ENCODE measurements at places on chromosomes 5 and 9.

GRCh38 chr9:77988630-77989029 lies 43.0 kb downstream of the GNAQ start:
- DNase-seq, result no peak

DNA sequence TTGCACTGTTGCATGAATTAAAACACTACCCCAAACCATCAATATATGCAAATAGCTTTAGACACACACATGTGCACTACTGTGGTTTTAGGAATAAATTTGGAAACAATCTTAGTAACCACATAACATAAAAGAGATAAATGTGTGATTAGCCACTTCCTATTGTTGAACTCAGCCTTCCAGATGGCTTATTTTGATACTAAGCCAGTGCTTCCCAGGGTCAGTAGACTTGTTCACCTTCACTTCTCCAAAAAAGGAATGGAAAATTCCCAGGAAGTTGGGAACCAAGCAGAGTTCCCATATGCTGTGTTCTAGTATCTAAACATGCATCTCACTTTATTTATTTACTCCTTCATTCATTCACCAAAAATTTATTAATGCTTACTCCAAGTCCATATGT lies 47.8 kb downstream of the SVEP1 start:
- DNase-seq, result no peak

- DNase-seq, result no peak
These were observed 7.4 kb downstream of the ADAM19 start for GRCh38 chr5:157568222-157568621.

DNA sequence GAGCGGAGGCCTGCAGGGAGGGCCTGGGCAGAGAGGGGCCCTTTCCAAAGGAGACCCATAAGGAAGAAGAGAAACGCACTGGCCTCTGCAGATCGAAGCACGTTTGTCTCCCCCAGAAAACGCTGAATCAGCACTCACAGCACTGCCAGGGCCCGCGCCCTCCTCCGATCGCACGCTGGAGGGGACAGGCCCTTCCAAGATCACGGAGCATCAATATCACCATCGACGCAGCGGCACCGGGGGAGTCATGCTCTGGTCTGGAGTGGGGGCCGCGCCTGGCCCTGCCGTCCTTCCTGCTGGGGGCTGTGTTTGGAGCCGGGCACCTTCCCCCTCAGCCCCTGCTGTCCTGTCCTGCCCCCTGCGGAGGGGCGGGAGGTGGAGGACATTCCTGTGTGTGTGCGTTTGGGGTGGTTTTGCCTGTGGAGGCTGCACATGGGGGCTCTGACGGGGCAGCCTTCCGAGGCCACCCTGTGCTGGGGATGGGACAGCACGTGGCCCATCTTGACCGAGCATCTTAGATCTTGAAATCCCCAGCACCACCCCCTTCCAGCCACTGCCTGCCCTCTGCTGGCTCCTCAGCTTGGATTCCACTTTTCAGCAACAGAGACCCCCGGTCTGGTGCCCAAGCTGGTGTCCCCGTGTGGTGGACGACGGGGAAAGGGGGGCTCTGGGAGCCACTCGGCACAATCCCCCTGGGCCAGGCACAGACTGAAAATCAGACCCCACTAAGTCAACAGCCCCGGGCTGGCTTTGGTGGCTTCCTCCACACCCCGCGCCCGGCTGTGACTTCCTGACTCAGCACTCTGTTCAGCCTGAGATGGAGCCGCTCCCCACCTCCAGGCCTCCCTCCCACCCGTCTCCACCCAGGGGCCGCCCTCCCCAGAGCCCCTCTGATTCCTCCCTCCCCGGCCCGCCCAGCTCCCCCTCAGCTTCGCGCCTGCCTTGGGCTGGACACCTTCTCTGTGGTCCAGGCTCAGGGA lies 8.3 kb downstream of the TMEM250 start:
- peak; percentile 70 for DNase-seq

GRCh38 chr9:115985657-115986056 lies 167.9 kb upstream of the PAPPA start:
- no peak for DNase-seq

- no peak for DNase-seq
These were observed 67.8 kb downstream of the TMEM167A start for GRCh38 chr5:83009408-83009807.

DNA sequence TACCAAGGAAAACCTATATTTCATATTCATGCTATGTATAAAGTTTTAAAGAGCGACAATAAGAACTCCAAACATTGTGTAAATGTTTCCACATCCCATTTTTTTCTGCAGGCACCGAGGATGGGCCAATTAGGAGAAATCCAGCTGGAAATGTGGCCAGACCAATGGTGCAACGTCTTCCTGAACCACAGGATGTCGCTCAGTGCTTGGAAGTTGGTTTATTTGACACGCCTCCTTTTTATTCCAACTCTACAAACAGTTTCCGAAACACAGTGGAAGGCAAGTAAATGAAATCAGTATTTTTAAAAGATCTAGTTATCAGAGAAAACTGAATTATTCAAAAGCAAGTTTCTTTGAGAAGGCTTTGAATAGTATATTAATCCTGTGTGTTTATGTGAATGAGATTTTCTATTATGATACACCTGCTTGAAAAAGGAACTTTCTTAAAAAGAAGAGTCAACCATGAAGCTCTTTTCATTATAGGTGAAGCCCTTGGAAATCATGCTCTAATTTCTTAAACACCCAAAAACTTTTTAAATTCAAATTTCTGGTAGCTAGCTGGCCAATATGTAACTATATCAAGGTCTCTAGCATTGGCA lies 9.1 kb downstream of the TYRP1 start:
- DNase-seq, result no peak

GRCh38 chr9:4865681-4866080 lies 72.9 kb downstream of the RCL1 start:
- no peak for DNase-seq

GRCh38 chr9:12314589-12314988 lies 378.6 kb upstream of the TYRP1 start:
- DNase-seq, result no peak

- no peak for DNase-seq
These were observed 233.5 kb upstream of the PCSK5 start for GRCh38 chr9:75657015-75657414.

GRCh38 chr5:159899067-159900049 lies 16.9 kb upstream of the ADRA1B start:
- DNase-seq, result no peak

GRCh38 chr5:96817506-96817905 lies 9.8 kb upstream of the ERAP1 start:
- no peak for DNase-seq

DNA sequence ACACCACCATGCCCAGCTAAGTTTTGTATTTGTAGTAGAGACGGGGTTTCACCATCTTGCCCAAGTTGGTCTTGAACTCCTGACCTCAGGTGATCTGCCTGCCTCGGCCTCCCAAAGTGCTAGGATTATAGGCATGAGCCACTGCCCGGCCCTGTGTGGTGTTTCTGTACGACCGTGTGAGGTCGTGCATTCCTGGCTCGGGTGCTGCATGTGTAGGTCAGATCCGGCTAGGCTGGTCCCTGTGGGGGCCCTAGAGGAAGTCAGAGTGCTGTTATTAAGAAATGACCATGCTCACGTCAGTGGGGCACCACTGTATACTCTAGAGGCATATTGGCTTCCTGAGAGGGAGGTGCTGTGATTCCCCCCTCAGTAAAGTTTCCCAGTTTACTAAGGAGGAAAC lies 13.7 kb downstream of the WNK2 start:
- DNase-seq, result no peak

- DNase-seq, result no peak
These were observed 53.3 kb downstream of the MCCC2 start for GRCh38 chr5:71640408-71640807.

DNA sequence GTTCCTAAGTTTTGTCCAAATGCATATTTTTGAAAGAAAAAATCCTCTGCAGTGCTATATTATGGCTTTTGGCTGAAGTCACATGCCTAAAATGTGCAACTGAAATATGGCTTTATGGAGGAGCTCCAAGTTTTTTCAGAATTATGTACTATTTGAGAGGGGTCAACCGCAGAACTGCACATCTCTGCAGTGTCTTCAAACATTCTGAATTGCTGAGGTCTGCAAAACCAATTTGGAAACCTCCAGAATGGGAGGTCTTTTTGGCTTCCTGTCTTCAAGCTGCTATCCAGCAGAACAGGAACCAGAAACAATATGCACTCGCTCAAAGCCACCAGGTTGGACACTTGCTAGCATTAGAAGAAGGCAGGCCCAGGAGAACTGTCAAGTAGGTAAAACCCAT lies 376.0 kb upstream of the PAPPA start:
- DNase-seq, result no peak

GRCh38 chr5:24444414-24444813 lies 200.4 kb downstream of the CDH10 start:
- no peak for DNase-seq

GRCh38 chr9:127112735-127113161 lies 9.7 kb downstream of the ANGPTL2 start:
- DNase-seq, result no peak

DNA sequence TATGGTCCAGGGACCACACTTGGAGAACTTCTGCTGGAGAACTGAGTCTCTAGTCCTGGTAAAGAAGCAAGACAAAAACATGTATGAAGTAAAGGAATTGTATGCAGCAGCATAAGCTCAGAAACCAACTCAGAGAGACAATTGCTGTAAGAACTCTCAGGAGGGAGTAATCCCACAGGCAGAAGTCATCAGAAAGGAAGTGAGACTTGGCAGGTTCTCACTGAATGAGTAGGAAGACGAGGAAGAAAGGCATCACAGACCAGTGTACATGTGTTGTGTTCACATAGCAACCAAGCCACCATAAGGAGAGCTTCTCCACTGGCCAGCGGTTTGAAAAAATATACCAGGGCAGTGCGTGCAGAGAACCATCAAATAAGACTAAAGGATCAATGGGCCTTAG lies 57.9 kb upstream of the FST start:
- DNase-seq, result no peak

GRCh38 chr9:131744171-131744719 lies 4.4 kb upstream of the RAPGEF1 start:
- DNase-seq, result peak; percentile 42

DNA sequence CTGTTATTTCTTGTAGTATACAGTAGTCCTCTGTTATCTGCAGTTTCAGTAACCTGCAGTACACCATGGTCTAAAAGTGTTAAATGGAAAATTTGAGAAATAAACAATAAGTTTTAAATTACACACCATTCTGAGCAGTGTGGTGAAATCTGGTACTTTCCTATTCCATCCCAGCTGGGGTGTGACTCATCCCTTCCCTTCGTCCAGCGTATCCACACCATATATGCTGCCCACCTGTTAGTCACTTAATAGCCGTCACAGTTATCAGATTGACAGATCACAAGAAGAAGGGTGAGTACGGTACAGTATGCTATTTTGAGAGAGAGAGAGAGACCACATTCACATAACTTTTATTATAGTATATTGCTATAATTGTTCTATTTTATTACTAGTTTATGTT lies 28.9 kb downstream of the FAM151B start:
- DNase-seq, result peak; percentile 13

GRCh38 chr5:55869847-55870246 lies 18.7 kb downstream of the IL31RA start:
- DNase-seq, result no peak

- DNase-seq, result no peak
These were observed 86.3 kb upstream of the SLC12A2 start for GRCh38 chr5:127997201-127997704.

- no peak for DNase-seq
These were observed 36.7 kb downstream of the ARHGAP26 start for GRCh38 chr5:142806841-142807267.

DNA sequence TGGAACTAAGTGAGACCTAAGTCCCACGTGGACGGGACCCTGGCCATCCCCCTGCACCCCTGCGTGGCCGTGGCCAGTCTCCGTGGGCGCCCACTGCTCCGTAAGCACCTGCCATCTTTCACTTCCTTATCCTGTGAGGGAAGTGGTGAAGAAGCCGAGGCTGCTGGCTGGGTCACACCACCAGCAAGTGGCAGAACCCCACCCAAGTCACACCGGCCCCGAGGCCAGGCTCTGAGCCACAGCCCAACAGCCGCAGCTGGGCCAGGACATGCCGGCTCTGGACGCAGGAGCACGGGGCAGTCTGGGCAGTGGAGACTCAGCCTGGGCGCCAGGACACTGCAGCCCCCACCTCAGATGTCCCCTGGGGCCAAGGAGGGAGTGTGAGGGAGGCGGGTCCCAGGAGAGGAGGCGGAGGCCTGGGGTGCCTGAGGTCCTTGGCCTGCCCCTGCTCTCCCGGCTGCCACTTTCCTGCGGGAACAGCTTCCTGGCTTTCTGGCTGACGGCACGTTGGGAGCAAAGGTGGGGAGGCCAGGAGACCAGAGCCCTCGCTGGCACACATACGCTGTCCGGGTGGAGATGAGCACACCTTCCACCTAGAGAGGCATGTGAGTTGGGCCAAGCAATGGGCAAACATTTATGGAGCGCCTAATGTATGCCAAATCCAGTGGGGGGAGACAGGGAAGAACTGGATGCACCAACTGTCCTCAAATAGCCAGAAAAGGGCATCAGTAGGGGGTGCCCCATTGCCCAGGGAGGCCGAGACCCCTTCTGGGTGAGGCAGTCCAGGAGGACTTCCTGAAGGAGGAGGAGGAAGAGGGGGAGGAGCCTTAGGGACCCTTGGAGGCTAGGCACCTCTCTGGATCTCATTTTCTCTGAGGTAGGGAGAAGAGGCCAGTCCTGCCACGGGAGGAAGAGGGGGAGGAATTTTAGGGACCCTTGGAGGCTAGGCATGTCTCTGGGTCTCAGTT lies 43.9 kb upstream of the EGFL7 start:
- no peak for DNase-seq

DNA sequence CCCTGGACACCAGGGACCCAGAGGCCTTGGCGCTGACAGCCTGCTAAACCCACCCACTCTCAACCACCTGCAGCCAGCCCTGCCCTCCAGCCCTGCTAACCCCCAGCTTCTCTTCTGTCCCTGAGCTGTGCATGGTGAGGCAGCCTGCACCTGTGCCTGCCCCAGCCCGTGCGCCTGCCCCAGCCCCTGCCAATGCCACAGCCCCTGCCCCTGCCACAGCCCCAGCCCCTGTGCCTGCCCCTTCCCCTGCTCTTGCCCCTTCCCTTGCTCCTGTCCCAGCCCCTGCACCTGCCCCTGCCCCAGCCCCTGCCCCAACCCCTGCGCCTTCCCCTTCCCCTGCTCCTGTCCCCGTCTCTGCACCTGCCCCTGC lies 43.3 kb upstream of the IRX4 start:
- no peak for DNase-seq

DNA sequence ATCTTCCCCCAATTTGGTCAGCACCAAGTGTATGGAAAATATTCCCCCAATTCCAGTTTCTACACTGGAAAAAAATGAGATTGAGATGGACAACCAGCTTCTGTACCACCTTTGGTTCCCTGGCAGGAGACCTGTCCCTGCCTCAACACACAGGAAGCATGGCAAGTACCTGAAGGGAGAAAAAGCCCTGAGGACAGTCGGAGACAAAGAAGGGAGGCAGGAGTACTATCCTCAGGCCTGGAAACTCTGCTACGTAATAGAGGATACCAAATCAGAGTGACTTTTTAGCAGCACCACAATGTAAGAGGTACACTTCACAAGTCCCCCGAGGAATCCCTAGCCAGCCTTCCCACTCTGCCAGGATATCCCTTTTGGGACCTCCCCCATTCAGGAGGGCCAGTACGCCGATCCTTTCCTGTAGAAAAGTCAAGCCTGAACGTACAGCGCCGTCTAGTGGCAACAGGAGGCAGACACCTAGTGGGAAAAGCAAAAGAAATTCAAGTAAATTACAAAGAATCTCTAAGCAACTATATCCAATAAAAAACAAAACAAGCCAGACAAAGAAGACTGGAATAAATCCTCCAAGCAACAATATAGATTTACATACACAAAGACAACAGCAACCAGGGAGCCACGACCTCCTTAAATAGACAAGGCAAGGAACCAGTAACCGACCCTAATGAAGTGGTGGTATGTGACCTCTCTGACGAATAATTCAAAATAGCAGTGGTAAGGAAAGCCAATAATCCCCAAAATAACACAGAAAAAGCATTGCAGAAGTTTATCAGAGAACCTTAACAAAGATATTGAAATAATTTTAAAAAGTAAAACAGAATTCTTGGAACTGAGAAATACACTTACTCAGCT lies 63.3 kb upstream of the SLCO6A1 start:
- DNase-seq, result peak; percentile 36

Data from activated naive CD4-positive, alpha-beta T cell treated with anti-CD3 and anti-CD28 coated beads for 36 hours (primary cell).